ENCODE measurements at places on chromosomes 2 and 18.

DNA sequence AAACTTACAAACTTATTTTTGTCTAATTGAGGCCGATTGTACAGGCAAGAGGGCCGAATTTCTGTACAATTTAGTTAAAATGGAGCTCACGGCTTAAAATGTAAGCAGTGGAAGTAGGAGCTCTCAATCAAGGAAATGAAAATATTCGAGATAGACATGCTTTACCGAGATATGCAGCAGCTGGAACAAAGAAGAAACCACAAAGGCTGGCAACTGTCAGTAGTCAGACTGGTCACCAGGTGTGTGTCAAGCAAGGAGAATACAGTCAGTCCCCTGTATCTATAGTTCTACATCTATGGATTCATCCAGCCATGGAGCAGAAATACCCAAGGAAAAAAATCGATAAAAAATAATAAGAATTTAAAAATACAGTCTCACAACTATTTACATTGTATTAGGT, 122.6 kb downstream of the WDSUB1 start:
- DNase-seq, result no peak

DNA sequence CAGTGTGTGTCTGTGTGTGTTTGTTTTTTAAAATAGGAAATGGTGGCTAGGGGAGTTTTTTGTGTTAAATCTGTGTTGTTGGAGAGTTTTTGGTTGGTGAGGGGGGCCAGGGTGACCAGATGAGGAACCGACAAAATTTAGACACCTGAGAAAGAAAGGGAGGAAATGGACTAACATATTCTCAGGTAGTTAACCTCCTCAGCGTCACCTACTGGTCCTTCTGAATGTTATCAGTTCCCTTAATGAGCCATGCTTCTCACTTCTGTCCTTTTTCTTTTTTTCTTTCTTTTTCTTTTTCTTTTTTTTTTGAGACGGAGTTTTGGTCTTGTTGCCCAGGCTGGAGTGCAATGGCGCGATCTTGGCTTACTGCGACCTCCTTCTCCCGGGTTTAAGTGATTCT, 107.0 kb downstream of the FMNL2 start:
- no peak for DNase-seq

- no peak for DNase-seq
Measured at GRCh38 chr2:27250652-27251379, 12.0 kb downstream of the SLC30A3 start.

DNA sequence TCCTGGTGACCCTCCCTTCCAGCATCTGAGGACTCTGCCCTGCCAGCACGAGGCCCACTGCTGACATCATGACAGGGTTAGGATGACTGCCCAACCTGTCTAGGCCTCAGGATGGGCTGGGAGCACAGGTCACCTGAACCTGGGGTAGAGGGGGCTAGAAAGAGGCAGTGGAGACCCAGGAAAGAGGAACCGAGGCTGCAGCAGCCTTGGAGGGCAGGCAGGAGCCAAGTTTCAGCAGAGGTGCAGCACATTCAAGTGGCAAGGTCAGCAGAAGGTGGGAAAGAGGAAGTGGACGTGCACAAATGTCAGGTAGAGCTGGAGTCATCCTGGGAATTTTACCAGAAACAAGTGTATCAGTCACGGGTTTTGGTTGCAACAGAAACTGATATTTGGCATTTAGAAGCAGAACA, 13.6 kb upstream of the RAB10 start:
- no peak for DNase-seq

DNA sequence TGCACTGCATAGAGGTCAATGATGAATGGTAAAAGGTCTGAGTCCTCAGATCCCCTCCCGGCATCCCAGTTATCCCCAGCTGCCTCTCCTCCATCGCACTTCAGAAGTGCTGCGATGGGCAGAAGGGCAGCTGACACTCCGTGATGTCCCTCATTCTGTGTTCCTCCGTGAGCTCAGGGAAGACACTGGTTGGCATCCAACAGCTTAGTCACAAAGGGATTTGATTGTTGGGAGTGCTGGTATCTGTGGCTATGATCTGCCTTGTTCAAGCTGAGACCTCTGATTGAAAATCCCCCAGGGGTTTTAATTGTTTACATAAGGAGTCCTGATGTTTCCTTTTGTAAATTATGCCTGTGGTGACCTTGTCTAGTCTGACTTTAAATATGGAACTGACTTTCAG, 19.0 kb upstream of the SAG start:
- no peak for DNase-seq

DNA sequence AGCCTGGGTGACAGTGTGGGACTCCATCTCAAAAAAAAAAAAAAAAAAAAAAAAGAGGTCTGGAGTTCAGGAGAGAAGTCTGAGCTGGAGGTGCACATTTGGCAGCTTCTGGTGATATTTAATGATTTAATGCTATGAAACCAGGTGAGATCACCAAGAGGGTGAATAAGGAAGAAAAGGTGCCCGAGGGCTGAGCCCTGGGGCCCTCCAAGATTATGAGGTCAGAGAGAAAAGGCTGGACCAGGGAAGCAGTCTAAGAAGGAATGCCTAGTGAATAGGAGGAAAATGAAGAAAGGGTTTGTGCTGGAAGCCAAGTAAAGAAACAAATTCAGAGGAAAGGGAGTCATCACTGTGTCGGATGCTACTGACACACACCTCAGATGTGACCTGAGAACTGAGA, 88.0 kb upstream of the PELI1 start:
- DNase-seq, result no peak

DNA sequence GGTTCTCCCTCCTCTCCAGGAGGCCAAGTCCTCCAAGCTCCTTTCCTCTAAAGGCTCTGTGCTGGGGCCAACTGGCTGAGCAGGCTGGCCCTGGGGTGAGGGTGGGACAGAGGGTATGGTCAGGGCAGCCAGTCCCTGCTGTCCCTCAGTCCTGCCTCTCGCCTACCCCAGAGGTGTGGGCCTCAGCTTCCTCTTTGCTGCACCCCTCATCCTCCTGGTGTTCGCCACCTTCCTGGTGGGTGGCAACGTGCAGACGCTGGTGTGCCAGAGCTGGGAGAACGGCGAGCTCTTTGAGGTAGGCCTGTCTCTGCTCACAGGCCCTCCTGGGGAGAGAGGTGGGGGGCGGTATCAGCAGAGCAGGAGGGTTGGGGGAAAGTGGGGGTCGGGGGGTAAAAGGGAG, 6.8 kb downstream of the PROM2 start:
- no peak for DNase-seq

DNA sequence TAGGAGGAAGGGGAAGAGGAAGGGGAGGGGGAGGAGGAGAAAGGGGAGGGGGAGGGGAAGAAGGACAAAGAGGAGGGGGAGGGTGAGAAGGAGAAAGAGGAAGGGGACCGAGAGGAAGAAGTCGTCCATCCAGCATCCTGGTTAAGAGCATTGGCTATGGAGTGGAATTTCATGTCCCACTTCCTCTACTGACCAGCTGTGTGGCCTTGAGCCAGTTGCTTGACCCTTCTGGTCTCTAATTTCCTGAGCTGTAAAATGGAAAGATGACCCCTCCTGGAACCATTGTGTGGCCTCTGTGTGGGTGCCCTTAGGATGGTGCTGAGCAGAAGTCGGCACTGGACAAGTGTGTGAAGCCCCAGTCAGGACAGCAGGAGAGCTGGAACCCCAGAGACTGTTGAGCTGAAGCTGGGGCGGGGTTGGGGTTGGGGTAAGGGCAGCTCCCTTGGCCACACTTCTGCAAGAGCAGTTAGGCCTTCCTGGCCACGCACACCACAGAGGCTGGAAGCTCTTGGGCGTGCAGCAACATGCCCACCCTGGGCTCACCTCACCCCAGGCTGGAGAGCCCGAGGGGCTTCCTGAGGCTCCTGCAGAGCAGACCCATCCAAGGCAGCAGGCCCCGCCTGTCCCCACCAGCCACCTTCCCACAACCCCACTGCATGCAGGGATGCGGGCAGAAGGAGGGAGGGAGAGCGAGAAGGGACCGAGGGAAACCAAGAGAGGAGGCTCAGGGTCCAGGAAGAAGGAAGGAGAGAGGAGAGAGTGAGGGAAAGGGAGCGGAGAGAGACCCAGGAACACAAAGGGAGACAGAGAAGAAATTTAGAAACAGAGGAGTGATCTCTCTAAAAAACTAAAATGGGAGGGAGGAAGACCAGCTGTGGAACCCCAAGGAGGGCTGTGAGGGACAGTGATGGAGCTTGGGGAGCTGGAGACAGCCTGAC, 16.2 kb downstream of the ADRA2B start:
- peak; percentile 7 for DNase-seq

GRCh38 chr2:239268082-239268481, 132.7 kb downstream of the HDAC4 start:
- DNase-seq, result peak; percentile 20
